ENCODE measurements at places on chromosomes 7 and 10.

DNA sequence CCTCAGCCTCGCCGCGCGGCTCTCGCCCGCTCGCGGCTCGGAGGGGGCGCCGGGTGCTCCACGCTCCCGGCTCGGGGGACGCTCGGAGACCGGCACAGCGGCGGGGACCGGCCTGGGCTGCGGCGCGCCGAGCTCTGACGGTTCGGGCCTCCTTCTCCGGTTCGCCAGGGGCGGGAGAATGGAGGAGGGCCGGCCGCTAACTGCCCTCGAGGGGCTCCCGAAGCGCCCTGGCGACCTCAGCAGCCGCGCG, 232 bp upstream of the GRID1 start:
- DNase-seq: no peak

DNA sequence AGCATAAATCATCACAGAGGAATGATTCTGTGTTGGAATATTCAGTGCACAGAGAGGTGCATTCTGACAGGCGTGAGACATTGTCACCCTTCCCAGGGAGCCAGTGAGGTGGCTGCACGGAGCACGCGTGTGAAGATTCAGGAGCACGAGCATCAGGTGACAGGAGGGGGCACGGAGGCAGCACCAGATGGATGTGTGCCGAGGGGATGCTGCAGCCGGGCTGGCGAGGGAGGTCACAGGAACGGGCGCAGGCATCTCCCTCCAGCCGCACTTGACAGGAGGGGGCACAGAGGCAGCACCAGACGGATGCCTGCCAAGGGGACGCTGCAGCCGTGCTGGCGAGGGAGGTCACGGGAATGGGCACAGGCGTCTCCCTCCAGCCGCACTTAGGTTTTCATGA, 66.5 kb downstream of the DIP2C start:
- no peak for DNase-seq

DNA sequence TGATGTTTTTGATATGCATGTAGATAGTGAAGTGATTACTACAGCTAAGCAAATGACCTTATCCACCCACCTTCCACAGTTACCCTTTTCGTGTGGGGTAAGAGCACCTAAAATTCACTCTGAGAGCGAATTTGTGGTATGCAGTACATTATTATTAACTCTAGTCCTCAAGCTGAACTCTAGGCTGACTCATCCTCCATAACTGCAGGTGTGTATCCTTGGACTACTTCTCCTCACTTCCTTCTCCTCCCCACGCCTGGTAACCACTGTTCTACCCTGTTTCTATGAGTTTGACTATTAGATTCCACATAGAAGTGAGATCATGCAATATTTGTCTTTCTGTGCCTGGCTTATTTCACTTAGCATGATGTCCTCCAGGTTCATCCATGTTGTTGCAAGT, 484.6 kb downstream of the GATA3 start:
- no peak for DNase-seq

DNA sequence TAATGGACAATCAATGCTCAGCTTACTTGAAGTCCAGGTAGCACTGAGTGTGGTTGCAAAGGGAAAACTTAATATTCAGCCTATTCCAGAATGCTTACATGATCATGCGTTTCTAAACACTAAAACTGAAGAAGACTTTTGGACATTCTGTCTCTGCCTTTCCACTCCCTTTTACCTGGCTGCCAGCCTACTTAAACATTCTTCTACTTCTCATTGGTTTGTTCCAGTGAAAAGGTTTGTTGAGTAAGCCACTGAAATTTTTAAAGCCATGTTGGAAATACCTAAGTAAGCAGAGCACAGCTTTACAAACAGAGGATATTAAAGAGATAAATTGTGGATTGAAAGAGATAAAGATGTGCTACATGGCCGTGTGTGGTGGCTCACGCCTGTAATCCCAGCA, 1280.8 kb upstream of the AUTS2 start:
- DNase-seq: no peak

DNA sequence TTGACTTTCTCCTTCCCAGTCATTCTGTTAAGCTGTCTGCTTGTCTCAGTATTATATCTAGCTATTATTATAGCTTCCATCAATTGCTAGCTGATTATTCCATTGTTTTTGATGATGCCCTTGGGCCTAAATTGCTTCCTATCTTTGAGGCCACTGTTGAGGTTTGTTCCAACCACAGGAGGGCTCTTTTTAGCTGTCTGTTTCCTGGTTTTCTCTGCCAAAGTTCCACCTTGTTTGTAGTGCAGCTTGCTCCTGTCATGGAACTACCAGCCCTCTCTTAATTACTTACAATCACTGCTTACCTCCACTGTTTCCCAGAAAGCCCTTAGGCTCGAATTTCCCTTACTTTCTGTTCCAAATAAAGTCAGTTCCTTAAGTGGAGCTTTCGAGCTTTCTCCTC, 118.7 kb upstream of the SEC61G start:
- DNase-seq: no peak

DNA sequence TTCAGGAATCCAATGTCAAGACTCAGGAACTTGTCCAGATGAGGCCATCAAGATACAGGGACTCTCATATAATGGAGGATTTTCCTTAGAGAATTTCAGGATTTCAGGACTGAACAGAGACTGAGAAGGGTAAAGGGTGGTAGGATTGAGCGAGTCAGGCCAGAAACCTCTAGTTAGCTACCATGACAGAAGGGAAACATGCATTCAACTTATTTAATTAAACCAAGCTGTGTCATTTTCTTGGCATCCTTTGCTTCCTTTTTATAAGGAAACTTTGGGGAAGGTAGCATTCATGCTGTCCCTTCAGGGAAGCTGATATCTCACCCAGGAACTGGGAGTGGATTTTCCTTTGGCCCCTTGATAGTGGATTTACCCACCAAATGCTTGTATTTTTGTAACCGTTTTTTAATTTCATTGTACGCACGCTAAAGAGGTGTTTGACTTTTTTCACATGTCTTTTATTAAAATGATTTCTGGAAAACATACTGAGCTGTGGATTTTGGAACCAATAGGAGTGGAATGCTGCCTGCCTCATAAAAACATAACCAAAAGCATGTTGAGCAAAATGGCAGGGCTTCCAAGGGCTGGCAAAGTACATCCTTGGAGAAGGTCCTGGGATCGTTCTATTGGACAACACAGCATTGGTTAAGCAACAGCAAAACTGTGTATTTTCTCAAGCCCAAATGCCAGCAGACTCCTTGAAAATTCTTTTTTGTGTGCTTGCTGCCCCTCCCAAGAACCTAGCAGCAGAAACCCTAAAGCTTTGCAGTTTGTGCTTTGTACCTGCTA, 104.5 kb downstream of the CXCL12 start:
- DNase-seq: no peak

DNA sequence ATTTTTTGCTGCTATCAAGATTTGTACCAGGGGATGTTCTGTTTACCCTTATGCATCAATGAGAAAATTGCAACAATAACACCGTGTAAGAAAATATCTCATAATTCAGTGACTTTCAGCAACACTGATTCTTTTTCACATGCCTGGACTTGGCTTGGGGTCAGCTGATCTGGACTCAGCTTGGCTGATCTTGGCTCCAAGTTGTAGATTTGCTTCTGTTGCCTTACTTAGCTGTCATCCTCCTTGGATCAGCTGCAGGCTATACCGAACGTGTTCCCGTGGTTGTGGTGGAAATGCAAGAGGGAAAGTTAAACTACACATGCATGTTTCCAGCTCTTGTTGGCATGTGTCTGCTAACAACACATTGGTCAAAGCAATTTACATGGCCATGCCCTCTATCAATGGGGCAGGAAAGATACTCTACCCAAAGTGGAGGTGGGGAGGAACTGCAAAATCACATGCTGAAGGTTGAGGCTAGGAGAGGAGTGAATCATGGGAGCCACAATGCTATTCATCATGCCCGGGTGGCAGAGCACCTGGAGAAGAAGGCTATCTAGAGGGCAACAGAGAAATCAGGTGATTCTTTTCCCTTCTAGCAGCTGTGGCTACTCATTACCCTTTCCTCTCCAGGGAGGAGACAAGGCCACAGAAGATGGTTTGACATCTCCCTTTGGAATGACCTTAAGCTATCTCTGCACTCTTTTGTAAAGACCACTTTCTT, 1276.3 kb upstream of the AUTS2 start:
- no peak for DNase-seq

DNA sequence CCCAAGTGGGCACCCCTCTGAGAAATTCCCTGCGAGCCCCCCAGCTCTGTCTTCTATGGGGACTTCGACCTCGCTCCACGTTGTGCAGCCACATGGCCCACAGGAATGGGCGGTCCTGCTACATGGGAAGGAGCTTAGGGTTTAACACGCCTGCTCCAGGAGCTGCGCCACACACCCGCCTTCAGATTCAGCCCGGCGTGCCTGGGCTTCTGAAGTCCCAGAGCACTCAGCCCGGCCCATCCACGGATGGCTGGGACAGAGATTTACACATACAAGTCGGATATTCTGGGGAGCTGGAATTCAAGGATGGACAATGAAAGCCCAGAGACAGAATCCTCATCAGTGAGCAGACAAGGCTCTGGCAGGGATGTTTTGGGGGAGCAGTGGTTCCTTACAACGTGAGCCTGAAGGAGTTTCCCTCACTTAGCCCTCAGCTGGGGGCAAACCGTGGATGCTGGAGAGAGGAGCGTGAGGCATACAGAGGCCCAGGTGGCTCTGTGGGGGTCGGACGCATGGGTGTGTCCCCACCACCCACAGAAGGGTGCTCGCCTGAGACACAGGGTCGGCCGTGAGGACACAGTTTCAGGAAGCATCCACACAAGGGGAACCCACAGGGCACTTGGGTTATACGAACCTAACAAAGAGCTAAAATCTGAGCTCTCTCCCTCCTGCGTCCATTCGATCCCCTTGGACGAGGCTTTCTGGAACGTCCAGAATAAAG, 372.9 kb downstream of the DNAJB6 start:
- DNase-seq: no peak

DNA sequence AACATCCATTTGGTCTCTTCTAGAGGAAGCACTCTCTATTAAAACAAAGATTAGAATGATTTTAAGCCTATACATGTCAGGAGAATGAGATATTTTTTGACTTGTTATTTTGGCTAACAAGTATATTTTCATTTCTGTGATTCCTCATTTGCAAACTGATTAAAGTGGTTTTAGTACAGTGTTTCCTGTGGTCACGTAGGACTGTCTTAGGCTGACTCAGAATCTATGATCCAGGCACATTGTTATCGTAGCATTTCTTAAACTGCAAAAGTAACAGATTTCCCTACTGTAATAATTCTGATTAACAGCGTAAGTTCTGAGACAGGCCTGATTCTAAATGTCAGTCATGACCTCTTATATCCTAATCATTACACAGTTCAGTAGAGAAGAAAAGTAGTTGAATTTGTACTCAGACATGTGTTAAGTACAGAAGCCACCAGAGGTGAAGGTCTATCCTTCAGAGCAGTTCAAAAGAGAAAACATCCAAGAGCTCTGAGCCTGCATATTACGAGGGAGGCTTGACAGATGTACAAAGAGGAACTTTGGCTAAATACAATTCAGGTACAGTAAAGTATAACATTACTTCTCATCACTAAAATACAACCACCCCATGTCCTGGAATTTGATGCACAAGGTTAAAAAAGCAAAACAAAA, 124.1 kb upstream of the TEX47 start:
- DNase-seq: no peak

DNA sequence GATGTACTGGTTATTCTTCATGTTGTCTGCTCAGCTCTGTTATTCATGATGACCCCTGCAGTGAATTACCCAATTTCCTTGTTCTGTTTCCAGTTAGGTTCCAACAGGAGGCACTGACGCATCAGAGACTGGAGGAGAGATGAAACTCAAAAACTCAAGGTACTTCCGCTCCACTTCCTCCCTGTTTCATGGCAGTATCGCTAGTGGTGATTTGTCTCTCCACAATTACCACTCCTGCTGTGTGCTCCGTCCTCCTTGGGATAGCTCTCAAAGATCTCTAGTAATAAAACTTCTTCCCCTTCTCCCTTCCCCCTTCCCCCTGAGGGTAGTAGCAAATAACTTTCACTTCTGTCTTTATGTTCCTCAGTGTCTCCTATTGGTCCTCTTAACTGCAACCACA, 107.4 kb upstream of the ABCB5 start:
- DNase-seq: no peak

GRCh38 chr10:112753961-112754411, 196.1 kb upstream of the TCF7L2 start:
- DNase-seq: no peak

DNA sequence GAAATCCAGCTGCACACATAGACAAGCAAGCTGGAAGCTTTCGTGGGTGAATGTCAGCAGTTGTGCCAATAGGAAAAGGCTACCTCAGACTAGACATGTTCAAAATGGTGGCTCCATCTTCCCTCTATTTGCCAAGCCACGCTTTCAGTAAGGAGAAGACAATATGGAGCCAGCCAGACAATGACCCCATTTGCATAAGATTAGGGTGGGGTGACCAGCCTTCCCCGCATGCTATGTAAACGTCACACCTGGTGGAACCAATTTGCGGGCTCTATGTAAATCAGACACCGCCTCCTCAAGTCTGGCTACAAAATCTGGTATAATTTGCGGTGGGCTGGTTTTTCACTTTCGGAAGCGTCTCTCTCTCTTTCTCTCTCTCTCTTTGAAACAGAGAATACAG, 297.4 kb upstream of the PCDH15 start:
- no peak for DNase-seq

- DNase-seq: no peak
Observed at GRCh38 chr10:70500368-70500767, 21.8 kb downstream of the PALD1 start.

DNA sequence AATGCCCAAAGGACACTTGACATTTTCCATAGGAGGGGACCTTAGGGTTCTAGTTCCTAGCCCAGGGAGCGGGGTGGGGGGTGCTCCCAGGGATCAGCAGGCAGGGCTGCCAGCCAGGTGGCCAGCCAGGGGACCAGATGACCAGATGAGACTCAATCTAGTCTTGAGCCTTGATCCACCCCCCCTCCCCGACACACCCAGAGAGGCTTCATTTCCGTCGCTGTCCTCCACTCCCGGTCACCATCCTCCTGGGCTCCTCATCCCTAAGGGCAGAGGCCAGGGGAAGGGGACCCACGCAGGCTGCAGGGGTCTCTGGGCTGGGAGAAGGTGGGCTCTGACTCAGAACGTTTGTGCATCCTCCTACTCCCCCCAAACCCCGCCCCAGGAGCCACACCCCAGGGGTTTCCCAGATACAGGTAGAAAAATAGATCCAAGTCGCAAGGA, 1.0 kb downstream of the STX1A start:
- DNase-seq: no peak

DNA sequence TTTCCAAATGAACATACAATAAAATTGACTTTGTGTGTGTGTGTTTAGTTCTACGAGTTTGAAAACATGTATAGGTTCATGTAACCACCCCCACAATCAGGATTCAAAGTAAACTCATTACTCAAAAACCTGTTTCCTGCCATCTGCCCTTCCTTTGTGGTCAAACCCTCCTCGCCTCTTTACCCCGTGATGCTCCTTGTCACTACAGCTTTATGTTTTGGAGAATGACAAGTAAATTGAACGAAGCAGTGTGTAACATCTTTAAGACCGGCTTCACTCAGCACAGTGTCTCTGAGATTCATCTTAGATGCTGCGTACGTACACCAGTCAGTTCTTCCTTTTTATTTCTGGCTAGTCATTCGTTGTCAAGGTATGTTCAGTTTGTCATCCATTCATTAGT, 54.6 kb upstream of the MKI67 start:
- DNase-seq: no peak

DNA sequence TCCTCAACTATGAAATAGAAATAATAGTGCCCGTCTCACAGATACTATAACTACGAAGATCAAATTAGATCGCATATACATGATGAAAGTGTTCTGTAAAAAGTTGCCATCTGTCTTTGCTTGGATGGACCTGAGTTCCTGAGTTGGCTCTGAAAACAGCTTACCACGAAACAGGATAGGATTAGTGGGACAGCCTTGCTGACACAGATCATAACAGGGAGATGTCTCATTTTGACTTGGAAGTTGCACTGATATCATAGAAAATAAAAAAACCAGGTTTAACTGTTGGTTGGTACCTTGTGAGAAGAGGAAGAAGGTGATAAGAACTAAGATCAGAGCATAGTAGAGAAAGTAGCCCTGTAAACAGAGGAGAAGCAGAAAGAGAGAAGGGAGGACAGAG, 79.3 kb upstream of the AGBL3 start:
- DNase-seq: no peak

Measured in stimulated activated CD4-positive, alpha-beta T cell treated with anti-CD3 and anti-CD28 coated beads, TNF-alpha, amount 100 ng/mL, for 24 hours (primary cell).